Colonic mucosa (tissue), 4 donors: ENCODE measurements at places on chromosomes 1 and 21.

GRCh38 chr1:101410048-101410878 lies 173.4 kb downstream of the S1PR1 start:
- no peak for DNase-seq

DNA sequence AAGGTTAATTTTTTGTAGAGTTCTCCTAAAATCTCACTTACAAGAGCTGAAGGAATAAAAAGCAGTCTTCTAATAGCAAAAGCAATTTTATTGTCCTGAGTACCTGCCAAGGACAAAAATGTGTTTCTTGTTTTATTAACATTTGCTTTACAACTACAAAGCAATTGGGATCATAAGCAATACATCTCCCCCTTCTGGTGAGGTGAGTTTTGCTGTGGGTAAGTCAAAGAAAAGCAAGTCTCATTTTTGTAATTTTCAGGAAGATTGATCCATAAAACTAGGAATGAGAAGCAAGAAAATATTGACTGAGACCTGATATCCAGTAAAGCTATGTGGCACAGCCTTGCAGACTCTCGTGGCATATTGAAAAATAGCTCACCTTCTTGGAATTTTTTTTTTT lies 2162.7 kb downstream of the NCAM2 start:
- no peak for DNase-seq

DNA sequence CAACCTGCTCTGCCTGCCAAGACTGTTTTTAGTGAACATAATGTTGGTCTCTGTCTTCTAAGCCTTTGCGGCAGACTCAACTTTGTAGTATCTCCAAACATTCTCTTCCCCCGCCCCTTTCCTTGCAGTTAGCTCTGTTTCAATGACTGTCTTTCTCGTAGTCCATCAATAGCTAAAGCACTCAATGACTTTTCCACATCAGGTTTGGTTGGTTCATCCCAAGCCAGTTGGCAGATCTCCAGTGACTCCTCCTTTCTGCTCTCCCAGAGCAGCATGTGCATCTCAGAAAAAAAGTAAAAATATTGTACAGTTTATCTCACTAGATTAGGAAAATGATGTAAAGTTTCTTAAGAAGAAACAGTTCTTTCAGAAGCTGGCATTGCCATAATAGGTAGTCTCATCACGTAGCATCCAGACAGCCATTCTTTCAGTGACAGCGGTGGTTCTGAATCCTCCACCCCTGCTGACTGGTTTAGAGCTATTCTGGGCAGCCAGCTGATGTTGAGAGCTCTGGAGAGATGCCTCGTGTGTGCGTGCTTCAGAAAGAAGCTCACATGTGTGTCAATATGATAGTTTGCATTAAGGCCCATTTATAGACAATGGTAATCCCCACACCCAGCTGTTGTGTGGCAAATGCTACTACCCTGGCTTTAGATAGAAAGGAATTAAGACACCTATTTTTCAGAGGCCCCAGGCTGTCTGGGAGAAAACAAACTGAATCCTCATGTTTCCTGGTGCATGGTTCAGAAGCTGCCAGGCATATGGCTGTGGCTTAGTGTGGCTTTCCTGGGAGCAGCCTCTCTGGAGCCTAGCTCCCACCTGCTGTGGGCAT lies 53.2 kb downstream of the CNN3 start:
- DNase-seq: no peak

DNA sequence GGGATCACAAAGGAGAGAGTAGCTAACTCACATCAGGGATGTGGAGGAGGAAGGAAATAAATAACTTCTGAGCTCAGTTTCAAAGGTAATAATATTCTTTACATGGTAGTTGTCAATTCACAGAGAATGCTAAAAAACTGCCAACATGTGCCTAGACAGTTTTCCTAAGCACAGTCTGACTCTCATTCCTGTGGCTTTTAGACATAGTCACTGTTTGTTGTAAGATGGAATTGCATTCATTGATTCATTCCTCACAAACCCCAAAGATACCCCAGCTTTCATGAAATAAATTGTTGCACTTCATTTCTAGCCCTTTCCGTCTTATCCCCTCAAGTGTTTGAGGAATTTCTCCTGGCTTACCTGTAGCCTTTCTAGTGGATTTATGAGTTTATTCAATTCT lies 263.9 kb downstream of the NTNG1 start:
- no peak for DNase-seq

DNA sequence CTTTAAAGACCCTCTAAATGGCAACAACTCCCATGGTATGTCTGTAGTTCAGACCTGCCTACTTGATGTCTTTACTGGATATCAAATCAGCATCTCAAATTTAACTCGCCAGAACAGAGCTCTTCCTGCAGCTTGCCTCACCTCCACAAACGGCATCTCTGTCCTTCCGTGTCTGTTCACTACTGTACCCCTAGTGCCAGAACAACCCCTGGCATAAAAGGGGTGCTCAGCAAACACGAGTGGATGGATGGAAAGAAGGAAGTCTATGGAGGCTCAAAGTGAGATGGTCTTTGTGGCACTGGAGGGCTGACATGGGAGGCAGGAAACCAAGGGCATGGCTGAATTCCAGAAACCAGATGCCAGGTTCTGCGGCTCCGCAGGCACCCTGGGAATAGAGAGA lies 22.7 kb downstream of the MRPL37 start:
- no peak for DNase-seq

DNA sequence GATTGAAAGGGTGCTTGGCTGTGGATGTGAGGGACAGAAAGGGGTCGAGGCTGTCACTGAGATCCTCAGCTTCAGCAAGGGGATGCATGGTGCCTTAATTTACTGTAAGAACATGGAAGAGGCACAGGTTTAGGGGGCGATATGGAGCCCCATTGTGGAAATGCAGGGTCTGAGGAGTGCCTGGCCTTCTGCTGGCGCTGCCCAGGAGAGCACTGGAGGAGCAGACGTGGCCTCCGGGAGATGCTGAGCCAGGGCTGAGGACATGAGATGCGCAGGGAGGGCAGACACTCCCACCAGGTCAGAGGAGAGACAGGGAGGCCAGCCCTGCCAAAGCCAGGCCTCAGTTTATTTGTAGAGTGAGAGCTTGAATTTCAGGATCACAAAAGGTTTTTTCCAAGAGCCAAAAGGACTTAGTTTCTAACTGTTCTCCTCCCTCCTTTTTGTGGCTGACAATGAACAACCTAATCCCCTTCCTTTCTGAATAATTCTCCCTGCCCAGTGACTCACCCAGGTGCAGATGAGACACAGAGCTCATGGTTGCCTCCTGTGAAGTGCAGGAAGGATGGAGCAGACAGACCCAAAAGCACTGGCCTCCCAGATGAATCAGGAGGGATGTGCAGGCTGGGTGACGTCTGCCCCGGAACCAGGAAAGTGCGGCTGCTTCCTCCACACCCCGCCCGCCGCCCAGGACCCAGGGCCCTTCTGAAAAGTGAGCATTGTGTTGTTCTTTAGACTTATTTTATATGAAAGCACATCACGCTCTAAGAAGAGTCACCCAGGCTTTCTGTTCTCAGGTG lies 73.0 kb upstream of the TMPRSS2 start:
- peak; percentile 85 for DNase-seq

DNA sequence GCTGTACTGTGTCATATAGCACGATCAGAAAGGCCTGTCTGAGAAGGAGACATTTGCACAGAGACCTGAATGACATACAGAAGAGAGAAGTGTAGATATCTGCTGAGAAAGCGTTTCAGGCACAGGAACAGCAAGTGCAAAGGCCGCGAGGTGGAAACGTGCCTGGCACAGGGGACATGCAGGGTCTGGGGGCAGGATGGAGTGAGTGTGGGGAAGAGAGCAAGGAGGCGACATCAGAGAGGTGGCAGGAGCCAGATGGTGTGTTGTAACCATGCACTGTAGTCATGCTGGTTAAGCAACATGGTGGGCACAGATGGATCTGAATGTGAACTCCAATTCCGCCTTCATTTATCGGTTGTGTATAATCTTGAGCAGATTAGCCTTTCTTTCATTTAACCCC lies 13.0 kb downstream of the KRTCAP2 start:
- DNase-seq: no peak

DNA sequence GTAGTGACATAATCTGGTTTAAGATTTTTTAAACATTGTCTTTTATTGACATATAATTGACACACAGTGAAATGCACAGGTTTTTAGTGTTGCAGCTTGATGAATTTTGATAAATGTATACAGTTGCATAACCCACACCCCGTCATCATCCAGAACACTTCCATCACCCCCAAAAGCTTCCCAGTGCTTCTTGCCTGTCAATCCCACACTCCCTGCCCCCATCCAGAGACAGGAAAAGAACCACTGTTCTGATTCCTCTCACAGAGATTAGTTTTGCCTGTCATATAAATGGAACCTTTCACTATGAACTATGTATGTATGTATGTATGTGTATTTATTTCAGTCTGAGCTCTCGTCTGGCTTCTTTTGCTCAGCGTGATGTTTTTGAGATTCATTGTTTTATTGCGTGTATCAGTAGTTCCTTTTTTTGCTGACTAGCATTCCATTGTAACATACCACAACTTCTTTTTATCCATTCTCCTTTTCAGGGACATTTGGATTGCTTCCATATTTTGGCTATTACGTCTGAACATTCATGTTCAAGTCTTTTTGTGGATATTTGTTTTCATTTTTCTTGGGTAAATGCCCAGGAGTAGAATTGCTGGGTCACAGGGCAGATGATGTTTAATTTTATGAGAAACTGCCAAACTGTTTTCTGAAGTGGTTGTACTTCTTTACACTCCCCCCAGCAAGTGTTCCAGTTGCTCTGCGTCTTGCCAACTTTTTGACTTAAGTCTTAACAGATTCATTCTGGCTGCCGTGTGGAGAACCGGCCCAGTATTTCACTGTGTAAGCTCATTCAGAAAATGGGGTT lies 8.7 kb downstream of the UBIAD1 start:
- no peak for DNase-seq

GRCh38 chr1:14915356-14916054 lies 238.0 kb upstream of the TMEM51 start:
- DNase-seq: peak; percentile 62

- peak; percentile 88 for DNase-seq
These were observed 48.2 kb downstream of the COQ8A start for GRCh38 chr1:226988334-226988666.

- DNase-seq: no peak
These were observed 136.2 kb upstream of the TIAM1 start for GRCh38 chr21:31480228-31480627.

DNA sequence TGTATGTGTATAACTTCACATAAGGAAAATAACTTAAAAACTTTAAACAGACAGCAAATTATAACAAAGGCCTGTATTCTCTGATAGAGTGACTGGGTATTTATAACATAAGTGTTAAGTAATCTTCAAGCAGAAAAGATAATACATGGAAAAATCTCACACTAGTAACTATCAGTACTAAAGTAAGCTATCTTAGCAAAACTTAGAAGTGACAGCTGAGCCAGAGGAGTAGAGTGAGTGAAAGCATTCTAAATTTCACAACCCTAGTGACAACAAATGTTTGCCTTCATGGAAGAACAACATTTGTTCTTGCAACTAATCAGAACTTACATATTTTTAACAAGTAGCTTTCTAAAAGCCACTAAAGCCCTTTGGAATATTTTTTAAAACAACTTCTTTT lies 74.5 kb upstream of the B3GALT2 start:
- no peak for DNase-seq

- no peak for DNase-seq
These were observed 1.3 kb downstream of the SH2D2A start for GRCh38 chr1:156815307-156815826.

- DNase-seq: no peak
These were observed 941 bp upstream of the ROR1 start for GRCh38 chr1:63772876-63773275.

- DNase-seq: peak; percentile 28
These were observed 52.2 kb downstream of the EPB41 start for GRCh38 chr1:28966617-28967016.

DNA sequence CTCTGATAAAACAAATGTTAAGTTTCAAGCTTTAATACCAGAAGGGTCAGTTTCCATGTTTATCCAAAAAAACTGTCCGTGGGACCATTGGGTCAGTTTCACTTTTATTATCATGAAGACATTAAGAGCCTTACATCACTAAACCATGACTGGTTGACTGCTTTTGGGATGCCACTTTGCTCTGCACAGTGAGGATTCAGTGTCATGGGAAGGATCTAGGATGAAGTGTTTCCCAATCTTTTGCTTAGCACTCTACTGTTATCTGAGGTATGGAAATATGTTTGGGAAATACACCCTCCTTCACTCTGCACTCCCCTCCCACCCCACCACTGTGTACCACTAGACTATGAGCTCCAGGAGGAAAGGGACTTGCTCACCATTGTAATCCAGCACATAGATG lies 16.3 kb downstream of the RPS6KC1 start:
- DNase-seq: no peak

GRCh38 chr1:7581754-7582459 lies 189.2 kb upstream of the VAMP3 start:
- DNase-seq: no peak

DNA sequence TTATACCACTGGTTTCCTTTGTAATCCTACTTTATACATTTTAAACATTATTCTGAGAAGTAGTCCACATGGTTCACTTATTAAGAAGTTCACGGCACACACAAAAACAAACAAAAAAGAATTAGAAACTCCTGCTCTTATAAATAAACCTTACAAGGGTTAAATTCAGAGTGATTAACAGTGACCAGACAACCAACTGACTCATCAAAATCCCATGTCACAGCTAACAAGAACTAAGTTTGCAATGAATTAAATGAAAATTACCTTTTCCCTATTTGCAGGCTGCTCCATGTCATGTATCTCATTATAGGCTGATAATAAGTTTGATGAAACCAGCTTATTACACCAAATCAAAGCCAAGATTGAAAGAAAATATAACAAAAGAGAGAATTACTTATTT lies 77.5 kb downstream of the PUM1 start:
- DNase-seq: no peak

GRCh38 chr1:151193856-151194255 lies 3.9 kb upstream of the VPS72 start:
- DNase-seq: no peak

- DNase-seq: no peak
These were observed 2.0 kb downstream of the PYCR2 start for GRCh38 chr1:225921734-225922709.

- no peak for DNase-seq
These were observed 28.9 kb upstream of the CD101 start for GRCh38 chr1:116972674-116973030.

DNA sequence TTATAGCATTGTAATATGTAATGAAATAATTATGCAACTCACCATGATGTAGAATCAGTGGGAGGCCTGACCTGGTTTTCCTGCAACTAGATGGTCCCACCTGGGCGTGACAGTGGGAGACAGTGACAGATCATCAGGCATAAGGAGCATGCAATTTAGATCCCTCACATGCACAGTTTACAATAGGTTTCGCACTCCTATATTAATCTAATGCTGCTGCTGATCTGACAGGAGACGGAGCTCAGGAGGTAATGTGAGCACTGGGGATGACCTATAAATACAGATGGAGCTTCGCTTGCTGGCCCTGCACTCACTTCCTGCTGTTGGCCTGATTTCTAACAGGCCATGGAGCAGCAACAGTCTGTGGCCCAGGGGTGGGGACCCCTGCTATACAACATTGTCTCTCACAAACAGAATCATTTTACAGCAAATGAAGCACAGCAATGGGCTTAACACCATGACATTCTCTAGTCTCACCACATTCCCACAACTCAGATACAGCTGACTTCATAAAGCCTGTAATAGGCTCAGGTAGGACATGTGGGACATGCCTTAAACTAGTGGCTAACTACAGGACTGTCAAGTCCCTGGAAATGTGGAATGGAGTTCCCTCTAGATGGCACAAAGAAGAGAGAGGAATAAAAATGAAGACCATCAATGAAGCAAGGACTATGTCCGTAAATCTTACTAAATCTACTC lies 40.7 kb upstream of the SLC5A9 start:
- no peak for DNase-seq

- DNase-seq: no peak
These were observed 223.0 kb downstream of the PLA2G4A start for GRCh38 chr1:187051618-187052232.

GRCh38 chr1:207908107-207908734 lies 2.7 kb downstream of the CD34 start:
- DNase-seq: no peak
